ENCODE measurements at places on chromosomes 7 and 10.

GRCh38 chr7:2273866-2274265, 31.8 kb downstream of the NUDT1 start:
- no peak for DNase-seq

GRCh38 chr7:128323459-128324367, 20.0 kb downstream of the RBM28 start:
- DNase-seq = no peak

GRCh38 chr10:50373821-50374501, 122.6 kb upstream of the ASAH2 start:
- no peak for DNase-seq

DNA sequence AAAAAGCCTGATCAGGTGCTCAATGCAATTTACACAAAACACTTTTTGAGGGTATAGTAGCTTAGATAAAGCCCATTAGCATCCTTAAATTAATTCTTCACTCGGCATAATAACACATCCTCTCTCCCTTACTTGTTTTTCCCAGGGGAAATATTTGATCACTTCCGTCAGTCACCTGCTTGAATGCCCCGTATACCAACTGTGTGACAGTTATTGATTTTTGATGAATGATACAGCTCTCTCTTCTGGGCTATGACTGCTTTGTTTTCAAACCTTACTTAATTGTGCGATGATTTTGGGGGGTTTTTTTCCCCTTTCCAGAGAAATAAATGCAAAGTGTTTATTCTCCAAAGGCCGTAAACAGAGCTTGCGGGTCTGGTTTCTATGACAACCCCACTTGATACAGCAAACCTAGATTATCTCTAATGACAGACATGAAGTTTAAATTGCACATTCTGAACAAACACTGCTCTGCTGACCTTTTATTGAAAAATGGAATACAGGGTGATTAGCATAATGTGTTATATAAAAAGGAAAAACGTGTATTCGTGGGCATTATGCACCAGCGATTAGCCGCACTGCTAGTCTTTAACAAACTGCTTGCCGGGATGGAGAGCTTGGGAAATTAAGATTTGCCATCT, 78.4 kb upstream of the NANOS1 start:
- DNase-seq = no peak

- DNase-seq = no peak
Measured at GRCh38 chr10:95335933-95336699, 45.3 kb upstream of the PDLIM1 start.

DNA sequence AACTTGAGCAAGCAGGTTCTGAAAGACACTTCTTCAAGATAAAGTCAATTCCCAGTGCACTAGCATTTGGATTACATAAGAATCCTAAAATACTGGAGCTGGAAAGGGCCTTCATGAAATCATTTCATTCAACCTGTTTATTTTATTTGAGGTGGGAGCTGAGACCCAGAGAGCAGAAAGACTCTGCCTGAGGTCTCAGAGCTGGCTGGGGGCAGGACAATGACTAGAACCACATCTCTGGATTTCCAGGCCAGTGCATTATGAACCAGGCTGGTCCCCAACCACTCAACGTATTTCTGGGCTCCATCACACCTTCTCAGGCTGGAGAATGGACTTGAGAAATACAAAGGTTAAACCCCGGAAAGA, 8.4 kb downstream of the ANXA11 start:
- no peak for DNase-seq
